ENCODE measurements at places on chromosomes 3 and 15. TPM values are rescaled to one million over a fixed set of nuclear protein-coding genes. Genes with fewer than 3 reads are reported as not detected.

NR2E3 gene
- total RNA-seq = 0.34 TPM

TOPBP1 gene
- total RNA-seq = 21.4 TPM

OXSR1 gene
- total RNA-seq = 41.2 TPM

IP6K1 gene
- 21.2 TPM for total RNA-seq

PROS1 gene
- 10.8 TPM for total RNA-seq

SEMA7A gene
- 1.6 TPM for total RNA-seq

TIMP4 gene
- 13.6 TPM for total RNA-seq

ADCY5 gene
- 0.88 TPM for total RNA-seq

SCN11A gene
- 0.01 TPM for total RNA-seq

POTEB gene
- total RNA-seq = not detected

RTP1 gene
- not detected for total RNA-seq

GOLGA6A gene
- 0.09 TPM for total RNA-seq

P2RY12 gene
- total RNA-seq = not detected

TMEM212 gene
- not detected for total RNA-seq

ILDR1 gene
- not detected for total RNA-seq

IL12A gene
- total RNA-seq = 1.4 TPM

ALDH1A3 gene
- total RNA-seq = 20.1 TPM

FBXW12 gene
- not detected for total RNA-seq

TM4SF4 gene
- total RNA-seq = 30.7 TPM

DAZL gene
- not detected for total RNA-seq

NOP10 gene
- total RNA-seq = 541 TPM

CASR gene
- not detected for total RNA-seq

ZNF385D gene
- not detected for total RNA-seq

WDR72 gene
- total RNA-seq = 8.3 TPM

CHL1 gene
- total RNA-seq = not detected

SNX22 gene
- 1.2 TPM for total RNA-seq

GOLGA6D gene
- total RNA-seq = not detected

CPEB1 gene
- 3.3 TPM for total RNA-seq

BTLA gene
- total RNA-seq = not detected

SHC4 gene
- 0.92 TPM for total RNA-seq

LOXL1 gene
- total RNA-seq = 0.70 TPM

CHRFAM7A gene
- 4.4 TPM for total RNA-seq

GOLGA8G gene
- not detected for total RNA-seq

LRRIQ4 gene
- total RNA-seq = not detected

GOLGA8H gene
- 2.4 TPM for total RNA-seq

P2RY14 gene
- not detected for total RNA-seq

GNAT1 gene
- total RNA-seq = 0.25 TPM

USP8 gene
- 36.6 TPM for total RNA-seq

PSTPIP1 gene
- total RNA-seq = not detected

EFHB gene
- total RNA-seq = 1.5 TPM

DUSP7 gene
- 20.8 TPM for total RNA-seq

GHRL gene
- total RNA-seq = not detected

DLEC1 gene
- total RNA-seq = 0.09 TPM

SLCO2A1 gene
- total RNA-seq = 0.22 TPM

PLCH1 gene
- 0.92 TPM for total RNA-seq

TMEM87A gene
- total RNA-seq = 26.1 TPM

DNAJA4 gene
- total RNA-seq = 0.11 TPM

ALDH1A2 gene
- total RNA-seq = 0.15 TPM

NOX5 gene
- total RNA-seq = 0.24 TPM

ZPLD1 gene
- total RNA-seq = not detected

ATP10A gene
- 7.4 TPM for total RNA-seq

RLBP1 gene
- not detected for total RNA-seq
